ENCODE measurements at places on chromosomes 4 and X. TPM values are rescaled to one million over a fixed set of nuclear protein-coding genes. Genes with fewer than 3 reads are reported as not detected.

The NPY1R gene
- total RNA-seq = not detected

The MRFAP1 gene
- total RNA-seq = 335 TPM

The IL13RA1 gene
- total RNA-seq = 61.9 TPM

GRCh38 chr4:19703391-19703790 is 548.3 kb upstream of the SLIT2 start:
- DNase-seq = no peak

GRCh38 chrX:52544147-52544840 is 27.4 kb upstream of the XAGE1B start:
- no peak for DNase-seq

The PCYT1B gene
- total RNA-seq = 0.90 TPM

The DGAT2L6 gene
- not detected for total RNA-seq

The MTTP gene
- not detected for total RNA-seq

Data from endothelial cell of umbilical vein (primary cell).